PC-9 (cell line): ENCODE measurements at places on chromosomes 13 and 19. TPM values are rescaled to one million over a fixed set of nuclear protein-coding genes. Genes with fewer than 3 reads are reported as not detected.

DNA sequence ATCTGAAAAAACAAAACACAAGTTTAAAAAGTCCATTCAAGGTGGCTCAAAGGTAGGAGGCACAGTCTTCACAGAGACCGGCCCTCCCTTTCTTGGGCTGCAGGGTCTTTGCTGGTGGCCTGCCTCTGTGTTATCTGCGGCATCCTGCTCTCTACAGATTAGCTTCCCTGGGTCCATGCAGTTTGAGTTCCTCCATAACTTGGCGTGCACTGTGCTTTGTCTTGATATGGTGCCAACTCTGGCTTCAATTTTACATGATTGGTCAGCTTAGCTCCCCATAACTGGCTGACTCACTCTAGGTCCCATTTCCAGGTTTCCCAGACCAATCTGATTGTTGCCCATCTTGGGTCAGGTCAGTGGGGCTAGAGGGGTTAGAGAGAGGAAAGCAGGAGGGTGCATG is 41.8 kb downstream of the TPT1 start:
- no peak overlapping the region for H3K27ac ChIP-seq
- H3K4me1 ChIP-seq = no peaks in the 10 kb centered on the region
- DNase-seq = no peak
- H3K36me3 ChIP-seq = no peaks in the 10 kb centered on the region
- no peak overlapping the region for H3K4me3 ChIP-seq

Gene OSCAR
- total RNA-seq = 0.87 and 2.4 TPM in 2 replicates

GRCh38 chr13:46595885-46596275 is 42.9 kb downstream of the LRCH1 start:
- H3K27ac ChIP-seq = peak overlapping the region; percentile 55
- DNase-seq = no peak
- H3K4me3 ChIP-seq = no peak overlapping the region
- peaks cover 54% of the 10 kb centered on the region for H3K4me1 ChIP-seq

GRCh38 chr13:83166550-83166949 is 715.7 kb downstream of the SLITRK1 start:
- no peak for DNase-seq
- H3K36me3 ChIP-seq = no peaks in the 10 kb centered on the region
- no peaks in the 10 kb centered on the region for H3K4me1 ChIP-seq
- H3K27me3 ChIP-seq = no peaks in the 10 kb centered on the region
- no peak overlapping the region for H3K27ac ChIP-seq

DNA sequence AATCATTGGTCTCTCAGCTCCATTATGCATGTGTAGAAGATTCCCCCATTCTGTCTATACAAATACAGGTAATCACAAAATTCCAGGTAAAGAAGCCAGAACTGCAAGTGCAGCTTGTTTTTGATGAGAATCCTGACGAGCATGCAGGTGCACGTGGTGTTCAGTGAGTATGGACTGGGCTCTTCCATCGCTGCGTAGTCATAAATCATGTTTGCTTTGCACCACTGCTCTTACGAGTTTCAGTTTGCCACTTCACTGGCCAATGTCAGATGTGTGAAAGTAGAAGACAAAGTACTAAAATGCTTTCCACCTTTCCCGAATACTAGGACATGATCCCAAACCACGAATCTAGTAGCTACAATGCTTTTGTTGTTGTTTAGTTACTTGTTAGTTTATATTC is 390.7 kb downstream of the LIG4 start:
- no peak for DNase-seq
- H3K4me3 ChIP-seq = no peak overlapping the region
- H3K27me3 ChIP-seq = no peaks in the 10 kb centered on the region

DNA sequence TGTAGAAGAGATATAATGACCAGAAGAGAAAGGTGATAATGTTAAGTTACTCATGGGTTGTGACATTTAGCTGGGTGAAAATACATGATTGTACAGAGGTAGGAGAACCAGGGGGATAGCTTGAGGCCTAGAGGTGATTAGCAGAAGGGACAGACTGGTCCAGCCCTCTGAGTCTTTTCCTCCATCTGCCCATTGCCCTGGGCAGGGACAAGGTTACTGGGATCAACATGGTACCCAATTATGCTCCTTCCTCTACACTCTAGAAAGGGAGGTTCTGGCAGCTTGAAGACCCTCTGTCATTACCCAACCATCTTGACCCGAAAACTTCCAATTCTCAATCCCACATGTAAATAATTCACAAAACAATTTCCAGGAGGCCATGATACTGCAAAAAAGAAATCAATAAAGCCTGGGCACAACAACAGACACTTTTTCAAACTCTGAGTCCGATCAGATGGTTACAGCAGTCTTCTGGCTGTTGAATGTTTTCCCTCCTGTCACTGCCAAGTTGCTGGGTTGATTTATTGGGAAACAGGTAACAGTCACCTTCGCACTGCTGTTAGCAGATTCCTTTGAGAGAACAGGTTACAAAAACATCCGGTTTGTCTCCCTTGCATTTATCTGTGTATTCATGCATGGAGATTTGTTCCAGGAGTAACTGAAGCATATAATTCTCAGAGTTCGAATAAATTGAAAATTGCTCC is 239.1 kb upstream of the HTR2A start:
- H3K27ac ChIP-seq = no peak overlapping the region
- H3K4me3 ChIP-seq = no peak overlapping the region
- no peak for DNase-seq
- H3K4me1 ChIP-seq = no peaks in the 10 kb centered on the region

DNA sequence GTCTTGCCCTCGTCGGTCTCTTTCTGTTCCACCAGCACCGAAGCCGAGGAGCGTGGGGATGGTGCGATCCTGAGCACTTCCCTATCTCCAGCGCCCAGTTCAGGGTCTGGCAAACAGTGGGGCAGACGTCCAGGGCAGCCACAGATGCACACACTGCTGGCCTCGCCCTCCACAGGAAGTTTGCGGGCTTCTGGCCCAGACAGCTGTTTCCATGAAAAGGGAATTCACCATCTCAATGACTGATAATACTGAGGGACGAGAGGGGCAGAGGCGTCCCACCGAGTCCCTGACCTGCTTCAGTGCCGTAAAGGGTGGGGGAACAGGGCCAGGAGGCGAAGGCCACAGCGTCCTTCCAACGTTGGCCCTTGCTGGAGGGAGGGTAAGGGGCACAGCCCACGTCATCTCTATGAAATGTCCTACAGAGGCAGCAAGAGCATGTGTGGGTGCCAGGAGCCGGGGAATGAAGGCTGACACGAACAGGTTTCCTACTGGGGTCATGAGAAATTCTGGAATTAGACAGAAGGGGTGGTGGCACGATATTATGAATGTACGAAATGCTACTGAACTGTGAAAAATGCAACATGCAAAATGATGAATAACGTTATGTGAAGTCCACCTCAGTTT is 19.5 kb downstream of the SHC2 start:
- DNase-seq = no peak
- H3K27ac ChIP-seq = no peak overlapping the region
- no peak overlapping the region for H3K4me3 ChIP-seq
- H3K36me3 ChIP-seq = no peaks in the 10 kb centered on the region
- peaks cover 59% of the 10 kb centered on the region for H3K27me3 ChIP-seq

GRCh38 chr13:80782441-80782840 is 441.5 kb upstream of the SPRY2 start:
- no peak for DNase-seq
- no peak overlapping the region for H3K27ac ChIP-seq
- no peaks in the 10 kb centered on the region for H3K27me3 ChIP-seq
- no peaks in the 10 kb centered on the region for H3K36me3 ChIP-seq

Gene PSG6
- total RNA-seq = not detected in 2 replicates

GRCh38 chr13:102878481-102878880 is 32.6 kb downstream of the ERCC5 start:
- H3K27me3 ChIP-seq = no peaks in the 10 kb centered on the region
- H3K27ac ChIP-seq = no peak overlapping the region
- 0 out of 2 replicates have a peak, but pooled peaks cover under 1% of the 10 kb centered on the region for H3K4me1 ChIP-seq
- no peak overlapping the region for H3K4me3 ChIP-seq
- H3K36me3 ChIP-seq = peaks cover 25% of the 10 kb centered on the region
- no peak for DNase-seq

GRCh38 chr19:3053218-3053621 is 9.1 kb downstream of the TLE5 start:
- H3K27ac ChIP-seq = no peak overlapping the region
- no peaks in the 10 kb centered on the region for H3K27me3 ChIP-seq
- H3K4me1 ChIP-seq = peaks cover 18% of the 10 kb centered on the region
- H3K36me3 ChIP-seq = no peaks in the 10 kb centered on the region
- no peak overlapping the region for H3K4me3 ChIP-seq

Gene SIGLEC10
- total RNA-seq = not detected in 2 replicates

- H3K27ac ChIP-seq = peak overlapping the region; percentile 44; the same call in 1 of the 2 replicates
- no peaks in the 10 kb centered on the region for H3K27me3 ChIP-seq
- peak; percentile 86 for DNase-seq
- peak overlapping the region; percentile 73 for H3K4me3 ChIP-seq
- no peaks in the 10 kb centered on the region; the same call in 1 of the 2 replicates for H3K4me1 ChIP-seq
- H3K36me3 ChIP-seq = no peaks in the 10 kb centered on the region
Observed at GRCh38 chr19:1507763-1508506, 4.9 kb downstream of the ADAMTSL5 start.

DNA sequence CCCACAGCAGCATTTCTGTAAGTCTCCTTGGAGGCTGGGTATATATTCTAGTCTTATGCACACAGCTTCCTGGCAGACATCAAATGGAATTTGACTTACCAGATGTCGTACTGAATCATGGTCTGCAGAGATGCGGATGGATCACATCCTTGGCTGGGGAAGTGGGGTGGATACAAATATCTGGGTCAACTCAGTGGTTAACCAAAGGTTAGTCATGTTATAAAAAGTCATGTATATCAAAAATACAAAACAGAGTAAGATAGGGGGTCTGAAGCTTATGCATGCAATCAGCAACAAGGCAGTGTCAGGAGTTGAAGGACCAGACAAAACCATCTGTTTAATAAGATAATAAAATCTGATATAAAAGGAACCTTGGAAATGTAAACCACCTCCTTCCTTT is 61.9 kb downstream of the WASF3 start:
- H3K27ac ChIP-seq = no peak overlapping the region
- H3K36me3 ChIP-seq = no peaks in the 10 kb centered on the region
- H3K27me3 ChIP-seq = no peaks in the 10 kb centered on the region
- DNase-seq = no peak
- no peak overlapping the region for H3K4me3 ChIP-seq
- H3K4me1 ChIP-seq = no peaks in the 10 kb centered on the region

Gene FFAR2
- not detected in 2 replicates for total RNA-seq

Gene ZNF468
- 19.5 and 29.0 TPM in 2 replicates for total RNA-seq

DNA sequence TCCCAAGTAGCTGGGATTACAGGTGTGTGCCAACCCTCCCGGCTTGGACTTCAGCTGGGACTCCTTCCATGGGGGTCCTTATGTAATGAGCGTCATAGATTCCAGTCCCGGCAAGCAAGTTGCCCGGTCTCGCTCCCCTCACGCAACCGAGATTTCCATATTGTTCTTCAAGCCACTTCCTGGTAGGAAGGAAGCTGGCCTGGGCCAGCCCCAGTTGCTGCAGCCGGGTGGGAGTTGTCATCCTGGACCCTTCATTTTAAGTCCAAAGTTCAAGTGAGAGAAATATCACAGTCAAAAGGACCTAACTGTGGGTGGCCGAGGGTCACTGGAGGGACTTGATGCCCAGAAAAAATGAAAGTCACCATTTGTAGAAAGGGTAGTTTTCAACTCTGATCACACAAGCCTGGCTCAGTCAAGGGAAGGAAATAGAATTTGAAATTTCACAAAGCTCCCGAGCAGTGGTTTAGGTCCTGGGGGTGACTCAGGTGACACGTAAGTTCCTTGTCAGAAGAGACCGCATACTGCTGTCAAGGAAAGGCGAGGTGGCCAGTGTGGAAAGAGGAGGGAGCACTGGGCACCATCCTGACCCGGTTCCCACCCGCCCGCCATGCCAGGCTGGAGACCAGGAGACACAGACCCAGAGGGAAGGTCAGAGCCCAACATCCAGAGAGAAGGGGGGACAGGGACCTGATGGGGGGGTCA is 5.3 kb downstream of the FGF21 start:
- peak; percentile 70 for DNase-seq
- no peaks in the 10 kb centered on the region for H3K36me3 ChIP-seq
- H3K27ac ChIP-seq = peak overlapping the region; percentile 38
- peaks cover 4% of the 10 kb centered on the region; the same call in 1 of the 2 replicates for H3K27me3 ChIP-seq

- H3K27ac ChIP-seq = no peak overlapping the region
- no peaks in the 10 kb centered on the region for H3K27me3 ChIP-seq
- no peak overlapping the region for H3K4me3 ChIP-seq
- H3K4me1 ChIP-seq = no peaks in the 10 kb centered on the region
Observed at GRCh38 chr19:3844596-3844995, 24.2 kb downstream of the ZFR2 start.

DNA sequence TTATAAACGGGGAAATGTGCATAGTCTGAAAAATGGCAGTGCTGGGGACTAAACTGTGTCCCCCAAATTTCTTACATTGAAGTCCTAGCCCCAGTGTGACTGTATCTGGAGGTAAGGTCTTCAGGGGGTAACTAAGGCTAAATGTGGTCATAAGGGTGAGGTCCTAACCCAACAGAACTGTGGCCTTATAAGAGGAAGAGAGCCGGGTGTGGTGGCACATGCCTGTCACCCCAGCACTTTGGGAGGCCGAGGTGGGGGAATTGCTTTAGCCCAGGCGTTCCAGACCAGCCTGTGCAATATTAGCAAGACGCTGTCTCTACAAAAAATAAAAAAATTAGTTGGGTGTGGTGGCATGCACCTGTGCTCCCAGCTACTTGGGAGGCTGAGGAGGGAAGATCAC is 17.8 kb downstream of the PROZ start:
- H3K4me1 ChIP-seq = no peaks in the 10 kb centered on the region
- DNase-seq = no peak
- no peak overlapping the region for H3K27ac ChIP-seq
- no peak overlapping the region for H3K4me3 ChIP-seq

Gene PTPRS
- total RNA-seq = 131 and 183 TPM in 2 replicates

Gene LGALS7
- total RNA-seq = 1.7 and 2.1 TPM in 2 replicates

- H3K27ac ChIP-seq = peak overlapping the region; percentile 60
- H3K4me1 ChIP-seq = peaks cover 36% of the 10 kb centered on the region
- DNase-seq = peak; percentile 70
- no peaks in the 10 kb centered on the region for H3K36me3 ChIP-seq
- no peaks in the 10 kb centered on the region for H3K27me3 ChIP-seq
Observed at GRCh38 chr13:43258771-43259170, 235.4 kb downstream of the DNAJC15 start.
